Left colon (tissue), 2 donors: ENCODE measurements at places on chromosomes 12 and 14.

- DNase-seq = no peak
Measured at GRCh38 chr12:130668286-130669204, 47.6 kb downstream of the RIMBP2 start.

DNA sequence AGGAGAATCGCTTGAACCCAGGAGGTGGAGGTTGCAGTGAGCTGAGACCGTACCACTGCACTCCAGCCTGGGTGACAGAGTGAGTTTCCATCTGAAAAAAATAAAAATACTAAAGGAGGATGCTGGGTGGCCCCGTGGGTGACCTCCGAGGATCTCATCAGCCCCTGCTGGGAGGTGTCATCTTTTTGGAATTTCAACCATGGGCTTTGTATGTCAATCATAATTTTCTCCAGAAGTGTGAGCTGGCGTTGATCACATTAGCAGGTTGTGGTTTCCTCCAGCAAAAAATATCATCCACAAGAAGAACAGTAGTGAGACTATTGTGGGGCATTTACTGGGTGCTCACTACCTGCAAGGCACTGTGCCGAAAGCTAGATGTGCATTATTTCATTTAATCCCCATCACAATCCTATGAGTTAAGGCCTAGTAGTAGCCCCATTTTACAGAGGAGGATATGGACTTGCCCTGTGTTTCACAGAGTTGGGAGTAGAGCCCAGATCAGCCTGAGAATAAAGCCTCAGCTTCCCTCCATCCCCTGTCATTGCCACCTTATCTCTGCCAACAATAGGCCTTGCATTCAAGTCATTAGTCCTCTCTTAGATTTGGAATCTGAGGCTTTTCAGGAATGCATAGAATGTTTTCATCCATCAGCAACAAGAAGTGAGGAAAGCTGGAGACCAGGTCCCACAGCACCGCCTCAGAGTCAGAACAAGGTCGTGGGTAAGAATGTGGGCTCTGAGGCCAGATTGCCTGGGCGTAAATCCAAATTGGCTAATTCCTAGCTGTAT, 39.8 kb downstream of the SVOP start:
- DNase-seq = no peak

- DNase-seq = no peak
Measured at GRCh38 chr12:14473707-14474287, 93.9 kb downstream of the PLBD1 start.

DNA sequence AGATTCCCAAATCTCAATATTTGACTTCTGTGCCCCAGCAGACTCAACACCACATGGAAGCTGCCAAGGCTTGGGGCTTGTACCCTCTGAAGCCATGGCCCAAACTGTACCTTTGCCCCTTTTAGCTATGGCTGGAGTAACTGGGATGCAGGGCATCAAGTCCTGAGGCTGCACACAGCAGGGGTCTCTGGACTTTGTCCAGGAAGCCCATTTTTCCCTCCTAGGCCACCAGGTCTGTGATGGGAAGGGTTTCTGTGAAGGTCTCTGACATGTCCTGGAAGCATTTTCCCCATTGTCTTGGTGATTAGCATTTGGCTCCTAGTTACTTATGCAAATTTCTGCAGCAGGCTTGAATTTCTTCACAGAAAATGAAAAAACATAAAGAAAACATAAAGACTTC, 762.3 kb downstream of the GALC start:
- DNase-seq = no peak

- no peak for DNase-seq
Measured at GRCh38 chr14:32303865-32304264, 25.2 kb upstream of the AKAP6 start.

DNA sequence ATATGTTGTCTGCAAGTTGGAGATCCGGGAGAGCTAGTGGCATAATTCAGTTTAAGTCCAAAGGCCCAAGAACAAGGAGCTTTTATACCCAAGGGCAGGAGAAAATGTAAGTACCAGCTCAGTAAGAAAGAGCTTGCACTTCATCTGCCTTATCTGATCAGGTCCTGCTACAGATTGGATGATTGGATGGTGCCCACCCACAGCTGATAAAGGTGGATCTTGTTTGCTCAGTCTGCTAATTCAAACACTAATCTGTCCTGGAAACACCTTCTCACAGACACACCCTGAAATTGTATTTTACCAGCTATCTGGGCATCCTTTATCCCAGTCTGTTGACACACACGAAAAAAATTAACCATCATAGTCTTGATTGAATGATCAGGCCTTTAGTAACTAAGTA, 230.7 kb upstream of the SLC16A7 start:
- no peak for DNase-seq

DNA sequence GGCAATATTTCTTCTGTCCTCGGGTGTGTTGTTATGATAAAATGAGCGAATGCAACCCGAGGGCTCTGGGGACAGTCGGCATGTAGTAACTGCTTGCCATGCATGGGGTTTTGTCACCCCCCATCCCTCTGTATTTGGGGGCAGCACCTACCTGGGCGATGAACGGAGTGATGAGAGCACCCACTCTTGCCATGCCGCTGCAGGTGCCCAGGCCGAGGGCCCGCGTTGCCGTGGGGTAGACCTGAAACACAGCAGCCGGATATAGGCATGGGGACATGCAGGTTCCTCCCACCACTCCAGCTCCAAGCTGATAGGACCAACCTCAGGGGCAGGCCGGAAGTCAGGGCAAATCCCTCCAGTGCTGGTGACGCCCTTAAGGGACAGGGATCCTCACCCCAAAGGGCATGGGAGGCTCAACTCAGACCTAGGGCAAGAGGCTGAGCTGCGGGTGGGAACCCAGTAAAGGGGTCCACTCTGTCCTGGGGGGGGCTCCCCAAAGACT, 35.8 kb downstream of the DAO start:
- no peak for DNase-seq

- DNase-seq = no peak
Measured at GRCh38 chr14:31567655-31568054, 6.5 kb downstream of the NUBPL start.

GRCh38 chr14:93161411-93161940, 23.2 kb downstream of the MOAP1 start:
- DNase-seq = no peak

GRCh38 chr12:61974461-61974860, 285.7 kb upstream of the USP15 start:
- no peak for DNase-seq

- DNase-seq = no peak
Measured at GRCh38 chr14:65041434-65041915, 54.8 kb downstream of the FNTB start.

DNA sequence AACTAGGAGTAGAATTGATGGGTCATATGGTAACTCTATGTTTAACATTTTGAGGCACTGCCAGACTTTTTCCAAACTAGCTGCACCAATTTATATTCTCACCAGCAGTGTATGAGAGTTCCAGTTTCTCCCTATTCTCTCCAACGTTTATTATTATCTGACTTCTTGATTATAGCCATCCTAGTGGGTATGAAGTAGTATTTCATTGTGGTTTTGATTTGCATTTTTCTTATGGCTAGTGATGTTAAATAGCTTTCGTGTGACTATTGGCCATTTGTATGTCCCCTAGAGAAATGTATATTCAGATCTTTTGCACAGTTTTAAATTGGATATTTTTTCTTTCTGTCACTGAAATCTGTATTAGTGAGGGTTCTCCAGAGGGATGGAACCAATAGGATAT, 37.8 kb downstream of the HELB start:
- no peak for DNase-seq

- no peak for DNase-seq
Measured at GRCh38 chr12:53506881-53507602, at the start of gene NPFF. TSS of gene NPFF (minus strand) at chr12:53507484. CDS start at chr12:53507474, 10 bp downstream.

DNA sequence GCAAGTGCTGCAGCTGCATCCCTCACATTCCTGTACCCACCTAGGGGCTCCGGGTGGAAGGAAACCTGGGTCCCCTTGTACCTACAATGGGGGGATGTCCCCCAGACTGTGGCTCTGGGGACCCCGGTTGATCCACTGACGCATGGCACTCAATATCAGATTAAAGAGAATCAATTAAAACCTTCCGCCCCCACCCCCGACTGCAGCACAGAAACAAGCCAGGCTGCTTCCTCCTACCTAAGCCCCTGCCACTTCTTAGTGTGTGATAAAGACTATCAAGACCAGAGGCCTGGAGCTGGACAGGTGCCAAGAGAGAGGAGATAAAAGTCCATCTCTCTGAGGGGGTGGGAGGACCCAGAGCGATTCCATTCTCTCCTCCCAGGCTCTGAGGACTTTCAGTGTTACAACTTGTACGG, 28.2 kb upstream of the RPLP0 start:
- DNase-seq = no peak

DNA sequence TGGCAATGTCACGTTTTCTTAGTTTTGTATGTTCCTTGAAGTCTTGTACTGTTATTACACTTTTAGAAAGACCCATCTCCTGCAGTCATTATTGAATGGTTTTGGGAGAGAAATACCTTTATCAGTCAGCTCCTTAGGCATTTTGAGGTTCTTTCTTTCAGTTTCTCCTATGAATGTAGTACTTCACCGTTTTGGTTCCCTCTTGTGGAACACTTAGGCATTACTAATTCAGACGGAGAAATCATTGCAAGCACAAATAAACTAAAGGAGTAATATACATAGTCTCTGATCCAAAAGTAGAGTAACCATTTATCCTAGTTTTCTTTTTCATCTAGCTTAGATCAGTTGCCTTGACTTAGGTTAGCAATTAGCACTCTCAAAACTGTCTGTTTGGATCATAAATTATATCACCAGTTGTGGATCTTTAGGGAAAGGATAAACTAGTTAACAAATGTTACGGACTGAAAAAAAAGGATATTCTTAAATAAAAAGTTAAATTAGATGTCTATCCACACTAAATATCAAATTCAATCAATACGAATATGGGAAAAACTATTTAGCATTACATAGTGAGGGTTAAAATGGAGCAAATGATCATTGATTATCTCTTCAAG, 1538.3 kb upstream of the SEL1L start:
- no peak for DNase-seq

- DNase-seq = no peak
Measured at GRCh38 chr12:106343214-106343528, 14.4 kb upstream of the POLR3B start.

DNA sequence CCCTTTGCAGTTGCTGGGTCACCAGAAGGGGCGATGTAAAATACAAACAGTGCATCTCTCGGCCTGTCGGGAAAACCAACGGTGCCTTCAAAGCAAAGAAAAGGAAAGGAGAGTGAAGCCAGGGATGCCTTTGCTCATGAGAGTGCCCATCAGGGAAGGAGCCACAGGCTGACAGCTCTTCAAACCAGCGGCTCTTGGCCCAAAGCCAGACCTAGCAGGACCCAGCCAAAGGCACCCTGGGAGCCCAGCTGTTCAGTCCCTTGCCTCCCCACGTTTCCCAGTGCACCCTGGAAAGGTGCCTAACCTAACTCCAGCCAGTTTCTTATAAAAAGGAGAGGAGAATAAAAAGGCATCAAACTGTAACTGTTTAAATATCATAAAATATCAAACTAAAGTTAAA, 29.2 kb downstream of the PRMT8 start:
- DNase-seq = peak; percentile 68

GRCh38 chr12:10612110-10612509, 1.3 kb downstream of the MAGOHB start:
- DNase-seq = no peak

- DNase-seq = peak; percentile 37
Measured at GRCh38 chr12:63917864-63918799, 73.6 kb downstream of the SRGAP1 start.

GRCh38 chr14:93056840-93057585, 58.7 kb downstream of the ITPK1 start:
- DNase-seq = no peak

- no peak for DNase-seq
Measured at GRCh38 chr12:117046425-117046824, 52.8 kb downstream of the TESC start.

GRCh38 chr14:89351516-89352404, 65.3 kb downstream of the FOXN3 start:
- DNase-seq = no peak

- peak; percentile 58 for DNase-seq
Measured at GRCh38 chr12:113040722-113041171, 15.8 kb upstream of the DTX1 start.

GRCh38 chr14:29536886-29537511, 390.6 kb downstream of the PRKD1 start:
- no peak for DNase-seq

- DNase-seq = no peak
Measured at GRCh38 chr12:94725375-94726168, 75.2 kb upstream of the TMCC3 start.

DNA sequence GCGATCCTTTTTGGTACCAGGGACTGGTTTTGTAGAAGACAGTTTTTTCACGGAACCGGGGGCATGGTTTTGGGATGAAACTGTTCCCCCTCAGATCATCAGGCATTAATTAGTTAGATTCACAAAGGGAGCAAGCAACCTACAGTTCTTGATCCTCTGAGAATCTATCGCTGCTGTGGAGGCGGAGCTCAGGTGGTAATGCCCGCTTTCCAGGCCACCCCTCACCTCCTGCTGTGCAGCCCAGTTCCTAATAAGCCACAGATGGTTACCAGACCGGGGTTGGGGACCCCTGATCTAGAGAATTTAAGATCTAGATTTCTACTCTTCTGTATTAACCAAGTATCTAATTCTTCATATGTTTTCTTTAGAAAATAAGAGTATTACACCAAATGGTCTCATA, 4.8 kb downstream of the ARHGAP5 start:
- DNase-seq = peak; percentile 6

- DNase-seq = no peak
Measured at GRCh38 chr12:6303071-6303470, 7.4 kb upstream of the PLEKHG6 start.

- DNase-seq = no peak
Measured at GRCh38 chr12:121137512-121137911, 4.8 kb downstream of the P2RX7 start.

DNA sequence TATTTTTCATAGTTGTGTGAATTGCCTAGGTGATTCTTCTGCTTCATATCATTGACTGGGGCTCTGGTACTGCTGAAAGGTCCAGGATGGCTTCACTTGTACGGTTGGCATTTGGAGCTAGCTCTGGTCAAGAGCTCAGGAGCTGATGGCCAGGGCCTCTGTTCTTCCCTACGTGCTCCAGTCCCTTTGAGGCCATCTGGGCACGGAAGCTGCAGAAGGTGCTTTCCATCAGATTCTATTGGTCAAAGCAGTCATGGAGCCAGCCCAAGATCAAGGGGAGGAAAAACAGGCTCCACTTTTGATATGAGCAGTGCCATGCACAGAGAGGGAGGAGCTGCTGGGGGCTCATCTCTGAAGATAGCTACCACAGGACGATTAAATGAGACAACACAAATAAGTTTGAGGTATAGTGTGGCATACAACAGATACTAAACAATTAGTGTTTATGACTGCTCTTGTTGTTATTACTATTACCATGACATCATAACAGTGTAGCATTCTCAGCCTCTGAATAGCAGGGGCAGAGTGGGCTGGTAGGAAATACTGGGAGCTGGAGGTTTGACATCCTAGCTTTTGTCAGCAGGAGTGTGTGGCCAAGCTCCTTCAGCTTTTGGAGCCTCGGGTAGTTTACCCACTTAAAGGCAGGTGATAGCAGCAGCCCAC, 10.4 kb downstream of the KRT83 start:
- DNase-seq = no peak
